Aorta (tissue), 5 donors: ENCODE measurements at places on chromosomes 4 and X.

DNA sequence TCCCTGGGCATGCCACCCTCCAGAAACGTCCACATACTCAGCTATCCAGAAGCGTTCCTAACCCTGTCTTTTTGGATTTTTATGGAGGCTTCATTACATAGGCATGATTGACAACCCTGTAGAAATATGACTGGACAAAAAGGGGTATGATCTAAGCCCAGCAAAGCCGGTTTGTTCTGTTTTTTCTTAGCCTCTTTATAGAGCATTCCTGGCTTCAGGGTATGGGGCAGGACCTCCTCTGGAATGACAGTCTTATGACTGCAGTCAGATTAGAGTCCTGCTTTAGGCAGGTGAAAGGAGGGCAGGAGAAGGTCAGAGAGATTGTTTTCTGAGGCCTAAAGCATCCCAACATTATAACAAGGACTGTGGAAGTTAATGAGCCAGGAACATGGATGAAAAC is 137.4 kb downstream of the DCLK2 start:
- DNase-seq = no peak

DNA sequence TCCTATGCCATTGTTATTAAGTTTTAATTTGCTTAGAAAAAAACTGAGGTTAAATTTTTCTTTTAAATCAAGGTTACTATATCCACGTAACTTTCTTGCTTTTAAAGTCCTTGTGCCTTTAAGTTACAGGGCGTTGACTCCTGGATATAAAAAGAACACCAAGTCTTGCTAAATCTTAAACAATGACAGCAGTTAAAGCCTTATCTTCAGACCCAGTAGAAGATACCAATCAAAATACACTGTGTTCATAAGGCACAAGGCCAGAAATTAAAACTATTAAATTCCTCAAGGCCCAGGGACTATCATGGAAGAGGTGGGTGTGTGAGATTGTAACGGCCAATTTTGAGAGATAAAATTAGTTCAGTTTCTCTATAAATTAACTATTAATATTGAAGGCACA is 60.4 kb downstream of the PAGE2 start:
- DNase-seq = no peak

- peak; percentile 82 for DNase-seq
Observed at GRCh38 chrX:150508451-150509367, 59.7 kb upstream of the MTM1 start.

DNA sequence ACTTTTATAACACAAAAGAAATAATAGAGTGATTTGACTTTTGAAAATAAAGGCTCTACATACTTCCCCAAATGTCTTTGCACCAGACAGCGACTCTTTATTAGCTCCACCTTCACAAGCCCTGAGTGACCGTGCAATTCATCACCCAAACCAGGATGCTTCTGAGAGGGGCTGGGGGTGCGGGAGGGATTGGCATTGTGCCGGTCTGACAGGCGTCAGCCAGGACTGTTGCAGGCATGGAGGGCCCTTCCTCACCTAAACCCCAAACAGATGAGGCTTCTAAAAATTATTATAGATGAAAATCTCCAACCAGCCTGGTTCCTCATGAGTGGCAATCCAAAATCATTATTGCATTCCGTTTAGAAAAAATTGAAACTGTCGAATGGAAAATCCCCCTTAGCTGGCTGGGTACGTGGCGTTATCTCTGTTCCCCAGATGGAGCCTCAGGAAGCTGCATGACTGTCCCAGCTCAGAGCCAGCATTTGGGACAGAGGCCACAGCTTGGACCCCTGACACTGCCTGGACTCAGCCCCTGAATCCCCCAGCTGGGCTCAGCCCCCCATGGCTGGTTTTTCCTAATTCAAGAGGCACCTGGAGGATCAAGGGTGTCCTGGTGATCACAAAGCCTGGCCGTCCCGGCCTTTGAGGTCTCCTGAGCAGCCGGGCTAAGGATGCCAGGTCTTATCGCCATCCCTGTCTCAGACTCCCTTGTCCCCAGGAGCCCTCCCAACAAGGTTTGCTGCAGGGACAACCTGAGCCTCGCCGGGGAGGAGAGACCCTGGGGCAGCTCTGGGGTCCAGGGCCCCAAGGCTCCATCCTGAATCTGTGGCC is 60.4 kb downstream of the SORCS2 start:
- no peak for DNase-seq

DNA sequence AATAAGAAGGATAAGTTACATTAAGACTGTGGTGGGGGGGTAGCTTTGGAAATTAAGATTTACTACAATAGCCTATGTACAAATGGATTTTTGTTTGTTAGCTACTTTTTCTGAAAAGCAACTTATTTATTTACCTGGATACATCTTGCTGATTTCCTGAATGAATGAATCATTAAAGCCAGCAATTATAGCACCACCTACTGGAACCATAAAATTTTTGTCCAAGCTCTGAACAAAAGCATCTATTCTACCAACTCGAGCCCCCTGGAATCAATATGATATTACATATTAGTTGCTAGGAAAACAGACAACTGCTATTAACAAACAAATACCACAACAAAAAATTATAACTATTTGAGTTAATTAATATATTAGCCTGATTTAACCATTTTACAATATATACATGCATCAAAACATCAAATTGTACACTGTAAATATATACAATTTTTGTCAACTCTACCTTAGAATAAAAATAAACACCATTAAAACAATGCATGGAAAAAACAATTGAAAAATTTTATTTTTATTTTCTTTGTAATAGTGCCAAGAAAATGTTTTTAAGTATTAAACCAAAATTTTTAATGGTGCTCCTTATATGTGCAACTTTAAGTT is 15.3 kb downstream of the SEPSECS start:
- no peak for DNase-seq

GRCh38 chrX:54980334-54980733 is 13.7 kb downstream of the PFKFB1 start:
- no peak for DNase-seq

DNA sequence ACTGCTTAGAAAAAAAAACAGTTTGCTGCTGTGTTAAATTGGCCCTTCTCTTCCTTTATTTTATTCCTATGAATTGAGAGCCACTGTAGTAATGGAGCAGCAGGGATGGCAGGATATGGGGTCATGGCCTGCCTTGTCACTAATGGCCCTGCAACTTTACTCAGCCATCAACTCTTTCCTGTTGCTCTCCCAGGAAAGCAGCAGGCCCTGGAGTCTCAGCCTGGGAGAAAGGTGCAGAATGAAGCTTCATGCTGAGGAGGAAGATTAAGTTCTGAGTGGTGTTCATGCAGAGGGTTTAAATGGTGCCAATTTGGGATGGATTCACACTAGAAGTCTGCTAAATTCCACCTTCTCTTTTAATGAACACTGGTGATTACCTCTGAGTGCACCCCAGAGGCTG is 285.6 kb downstream of the GPAT3 start:
- no peak for DNase-seq

DNA sequence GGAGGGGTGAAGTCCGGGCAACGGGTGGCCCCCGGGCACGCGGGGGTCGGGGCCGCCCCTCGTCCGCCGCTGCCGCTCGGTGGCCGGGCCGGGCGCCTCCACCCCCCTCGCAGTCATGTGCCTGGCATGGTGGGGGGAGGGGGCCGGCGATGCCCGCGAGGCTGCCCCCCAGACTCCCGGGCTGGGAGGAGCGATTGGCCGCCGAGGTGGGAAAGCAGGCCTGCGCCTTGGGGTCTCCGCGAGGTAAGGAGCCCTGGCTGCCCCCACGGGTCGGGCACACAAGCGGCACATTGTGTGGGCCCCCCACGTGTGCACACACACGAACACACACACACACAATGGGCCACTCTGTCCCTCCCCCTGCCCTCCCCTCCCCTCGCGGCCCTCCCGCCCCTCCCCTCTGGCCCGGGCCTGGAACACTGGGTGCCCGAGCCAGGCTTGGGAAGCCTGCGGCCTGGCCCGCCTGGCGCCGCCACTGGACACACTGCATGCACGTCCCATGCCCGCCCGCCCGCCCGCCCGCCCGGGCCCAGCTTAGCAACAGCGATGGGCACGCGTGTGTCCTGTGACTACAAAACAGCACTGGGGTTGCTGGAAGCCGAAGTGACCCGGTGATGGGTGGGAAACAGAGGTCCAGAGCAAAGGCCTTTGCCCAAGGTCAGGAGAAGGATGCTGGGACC is 1.3 kb downstream of the SLC6A8 start:
- DNase-seq = no peak

DNA sequence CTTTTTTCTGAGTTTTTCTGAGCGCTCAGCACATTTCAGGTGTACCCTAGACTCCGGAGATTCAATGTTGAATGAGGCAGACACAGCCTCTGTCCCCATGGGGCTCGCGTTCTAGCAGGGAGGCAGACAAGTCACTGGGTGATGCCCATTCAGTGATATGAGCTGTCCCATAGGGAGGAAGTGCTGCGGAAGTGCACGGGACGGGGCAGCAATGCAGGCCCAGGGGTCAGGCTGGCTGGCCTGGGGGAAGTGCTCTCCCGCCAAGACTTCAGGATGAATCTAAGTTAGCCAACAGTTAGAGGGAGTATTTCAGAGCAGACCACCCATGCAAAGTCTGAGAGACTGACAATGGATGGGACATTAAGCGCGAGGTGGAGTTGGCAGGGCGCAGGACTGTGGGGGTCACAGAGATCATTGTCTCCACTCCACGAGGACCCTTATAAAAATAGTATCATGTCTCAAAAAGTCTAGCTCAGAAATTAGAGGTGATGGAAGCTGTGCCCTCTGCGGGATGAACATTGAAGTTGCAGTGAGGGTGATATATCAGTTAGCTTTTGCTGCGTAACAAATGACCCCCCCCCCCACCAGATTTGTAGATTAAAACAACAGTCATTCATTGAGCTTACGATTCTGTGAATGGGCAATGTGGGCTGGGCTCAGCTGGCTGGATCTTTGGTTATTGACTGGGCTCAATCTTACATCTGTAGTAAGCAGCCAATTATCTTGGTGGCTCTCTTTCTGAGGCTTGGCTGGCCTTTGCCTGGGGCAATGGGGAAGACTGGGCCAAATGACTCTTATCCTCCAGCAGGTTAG is 16.4 kb downstream of the PSAPL1 start:
- DNase-seq = peak; percentile 45

GRCh38 chr4:69984030-69984443 is 11.7 kb upstream of the STATH start:
- DNase-seq = no peak

DNA sequence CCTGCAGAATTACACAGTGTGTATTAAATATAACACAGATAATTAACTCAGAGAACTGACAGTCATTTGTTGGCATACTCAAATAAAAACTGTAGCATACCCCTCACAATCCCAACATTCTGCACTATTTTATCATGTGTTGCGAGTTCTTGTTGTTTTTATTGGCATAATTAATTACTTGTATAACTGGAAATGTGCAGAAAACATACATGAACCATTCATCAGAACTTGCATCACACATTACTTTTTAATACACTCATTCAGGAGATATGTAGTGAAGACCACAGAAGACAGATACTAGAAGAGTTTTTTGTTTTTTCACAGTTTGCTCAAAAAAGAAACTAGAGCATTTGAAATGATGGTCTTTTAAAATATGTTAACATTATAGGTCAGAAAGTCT is 74.6 kb upstream of the NEIL3 start:
- DNase-seq = no peak

GRCh38 chr4:114636192-114636935 is 37.8 kb downstream of the UGT8 start:
- no peak for DNase-seq

DNA sequence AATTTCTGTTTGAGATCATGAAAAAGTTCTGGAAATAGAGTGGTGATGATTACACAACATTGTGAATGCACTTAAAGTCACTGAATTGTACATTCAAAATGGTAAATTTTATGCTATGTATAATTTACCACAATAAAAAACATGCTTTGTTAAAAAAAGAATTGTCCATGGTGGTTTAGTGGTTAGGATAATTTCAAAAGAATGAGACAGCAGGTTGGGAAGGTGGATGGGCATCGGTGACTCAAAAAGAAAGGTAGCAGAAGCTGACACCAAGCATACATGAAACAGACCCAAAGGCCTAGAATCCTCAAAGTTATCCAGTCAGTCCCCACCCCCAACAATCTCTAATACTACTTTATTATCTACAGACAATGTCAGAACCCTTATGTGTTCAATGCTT is 91.1 kb downstream of the MSN start:
- DNase-seq = no peak

- peak; percentile 84 for DNase-seq
Observed at GRCh38 chr4:183721207-183722081, 62.4 kb downstream of the TRAPPC11 start.

DNA sequence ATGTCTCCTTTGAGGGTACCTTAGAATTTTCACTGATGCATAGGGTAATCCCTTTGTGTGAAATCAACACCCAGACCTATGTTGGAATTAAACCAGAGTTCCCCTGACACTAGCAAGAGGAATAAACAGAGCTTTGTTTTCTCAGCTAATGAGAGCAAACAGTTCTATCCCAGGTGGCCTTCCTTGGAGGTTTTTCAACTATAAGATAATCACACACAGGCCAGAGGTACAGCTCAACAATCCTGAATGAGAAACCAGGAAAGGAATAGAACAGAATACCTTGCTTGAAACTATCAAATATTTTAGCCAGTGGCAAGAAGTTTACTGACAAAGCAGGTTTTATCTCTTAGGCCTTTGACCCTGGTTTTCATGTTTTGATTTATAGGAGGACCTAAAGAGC is 100.2 kb downstream of the OTC start:
- DNase-seq = no peak

DNA sequence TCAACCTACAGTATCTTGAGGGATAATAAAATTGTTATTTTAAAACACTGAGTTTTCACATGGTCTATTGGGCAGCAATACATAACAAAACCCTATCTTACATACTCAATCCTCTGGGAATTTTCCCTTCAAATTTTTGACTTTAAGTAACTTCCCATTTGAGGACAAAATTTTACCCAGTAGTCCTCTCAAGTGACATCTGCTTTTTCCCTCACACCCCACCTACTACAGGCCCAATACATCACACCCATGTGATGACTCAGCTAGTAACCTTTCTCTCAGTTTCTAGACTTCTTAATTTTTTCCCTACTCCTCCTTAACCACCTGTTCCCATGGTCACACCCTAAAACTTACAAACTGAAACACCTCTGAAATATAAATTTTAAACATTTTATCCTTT is 12.2 kb upstream of the RAP1GDS1 start:
- DNase-seq = no peak

- peak; percentile 90 for DNase-seq
Observed at GRCh38 chr4:7719354-7720174, 220.1 kb downstream of the AFAP1 start.

DNA sequence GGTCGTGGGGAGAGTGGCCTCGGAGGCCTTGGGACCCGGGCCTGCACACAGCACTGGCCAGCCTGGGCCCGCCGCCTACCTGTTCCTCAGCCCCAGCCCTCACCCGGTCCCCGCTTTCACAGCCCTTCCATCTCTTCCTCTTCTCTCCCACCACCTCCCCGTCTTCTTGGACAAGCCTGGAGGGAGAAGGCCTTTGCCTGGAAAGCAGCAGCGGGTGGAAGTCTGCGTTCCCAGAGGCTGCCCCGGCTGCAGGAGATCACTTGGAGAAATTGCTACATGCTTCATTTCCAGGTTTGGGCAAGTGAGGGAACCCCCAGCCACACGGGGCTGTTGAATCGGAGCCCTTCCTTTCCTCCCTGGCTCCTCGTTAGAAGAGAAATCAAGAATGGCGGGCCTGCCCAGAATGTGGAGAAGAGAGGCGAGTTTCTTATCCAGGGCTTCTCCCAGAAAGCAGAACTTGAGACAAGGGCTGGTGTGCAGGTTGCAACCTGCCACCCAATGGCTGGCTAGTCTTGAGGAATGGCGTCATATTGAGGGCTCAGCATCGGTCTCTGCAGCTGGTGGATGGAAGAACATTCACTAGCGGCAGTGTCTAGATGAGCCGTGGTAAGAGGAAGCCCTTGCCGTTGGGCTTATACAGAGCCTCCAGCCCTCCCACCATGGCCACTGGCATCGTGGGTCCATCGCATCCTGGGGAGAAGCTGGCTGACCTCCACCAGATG is 1.2 kb upstream of the PDZD4 start:
- DNase-seq = no peak

GRCh38 chr4:48167538-48168263 is 33.7 kb upstream of the TXK start:
- DNase-seq = no peak
